Fibroblast of skin of abdomen (primary cell): ENCODE measurements at places on chromosomes 11 and 22.
A peak's percentile ranks its signal among the peaks of the same experiment; 100 is the strongest.

GRCh38 chr11:92848578-92848977 lies 120.9 kb upstream of the MTNR1B start:
- DNase-seq: no peak

- peak; percentile 41 for DNase-seq
Measured at GRCh38 chr11:72534371-72535193, 100.3 kb upstream of the CLPB start.

DNA sequence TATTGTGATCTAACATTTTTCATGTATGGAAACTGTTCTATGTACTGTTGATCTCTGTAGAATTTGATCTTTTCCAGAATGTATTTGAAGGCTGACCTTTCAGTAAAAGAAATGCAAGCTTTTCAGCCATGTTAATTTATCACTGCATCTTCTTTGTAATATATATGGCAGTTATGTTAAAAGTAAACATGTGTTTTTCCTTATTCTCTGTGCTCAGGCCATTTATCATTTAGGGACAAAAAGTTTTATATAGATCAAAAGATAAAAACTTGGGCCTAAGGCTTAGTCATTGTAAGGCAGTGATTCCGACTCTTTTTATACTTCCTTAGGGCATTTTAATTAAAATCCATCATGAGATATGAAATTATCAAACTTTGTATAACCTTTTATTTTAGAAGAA lies 48.7 kb downstream of the KDM2A start:
- no peak for DNase-seq

DNA sequence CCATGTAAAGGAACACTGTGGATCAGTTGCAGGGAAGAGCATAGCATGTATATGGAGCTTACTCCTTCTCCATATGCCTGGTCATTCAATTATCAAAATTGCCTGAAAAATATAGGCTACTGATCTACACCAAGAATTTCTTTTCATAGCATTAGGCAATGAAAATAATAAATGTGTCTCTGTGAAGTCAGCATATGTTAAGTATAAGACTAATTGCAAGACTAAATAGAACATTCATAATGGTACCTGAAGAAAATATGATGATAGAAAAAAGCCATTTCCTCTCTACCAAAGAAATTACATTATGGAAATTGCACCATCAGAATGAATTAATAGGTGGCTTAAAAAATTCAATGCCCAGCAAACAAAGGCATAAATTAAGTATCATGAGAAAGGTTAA lies 584.7 kb downstream of the NELL1 start:
- DNase-seq: no peak

DNA sequence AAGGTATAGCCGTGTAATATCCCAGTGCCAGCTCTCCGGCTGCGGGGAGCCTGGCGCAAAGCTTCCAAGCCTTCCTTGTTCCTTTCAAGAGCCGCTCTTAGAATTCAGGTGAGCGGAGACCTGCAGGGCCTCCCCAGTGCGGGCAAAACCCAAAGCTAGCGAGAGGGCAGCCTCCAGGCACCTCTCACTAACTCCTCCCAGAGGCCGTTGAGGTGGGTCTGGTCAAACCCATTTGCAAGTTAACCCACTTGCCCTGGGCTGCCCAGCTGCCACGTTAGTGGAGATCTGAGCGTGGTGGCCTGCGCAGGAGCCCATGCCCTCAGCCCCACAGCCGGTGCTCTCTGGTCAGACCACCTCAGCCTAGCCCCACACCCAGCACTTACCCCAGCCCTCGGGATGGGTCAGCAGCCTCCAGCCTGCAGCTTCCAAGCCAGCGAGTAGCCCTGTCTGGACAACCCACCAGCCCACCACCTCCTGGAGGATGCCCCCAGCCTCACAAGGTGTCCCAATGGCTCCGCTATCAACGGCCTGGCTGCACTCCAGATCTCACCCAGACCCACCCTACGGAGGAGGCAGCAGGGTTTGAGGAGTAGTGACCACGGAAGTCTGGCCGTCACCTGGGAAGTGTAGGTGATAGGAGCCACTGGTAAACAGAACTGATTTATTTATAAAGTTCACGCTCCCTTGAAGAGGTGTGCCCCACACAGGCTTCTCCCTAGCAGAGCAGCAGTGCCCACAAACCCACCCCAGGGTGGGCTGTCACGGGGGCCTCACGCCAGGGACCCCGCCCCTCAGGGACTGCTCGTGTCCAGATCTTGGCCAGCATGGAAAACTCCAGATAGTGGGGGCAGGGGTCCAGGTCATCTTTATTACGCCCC lies 2.3 kb downstream of the ASCL2 start:
- DNase-seq: no peak

GRCh38 chr11:3107608-3108182 lies 50.5 kb upstream of the CARS1 start:
- DNase-seq: no peak

DNA sequence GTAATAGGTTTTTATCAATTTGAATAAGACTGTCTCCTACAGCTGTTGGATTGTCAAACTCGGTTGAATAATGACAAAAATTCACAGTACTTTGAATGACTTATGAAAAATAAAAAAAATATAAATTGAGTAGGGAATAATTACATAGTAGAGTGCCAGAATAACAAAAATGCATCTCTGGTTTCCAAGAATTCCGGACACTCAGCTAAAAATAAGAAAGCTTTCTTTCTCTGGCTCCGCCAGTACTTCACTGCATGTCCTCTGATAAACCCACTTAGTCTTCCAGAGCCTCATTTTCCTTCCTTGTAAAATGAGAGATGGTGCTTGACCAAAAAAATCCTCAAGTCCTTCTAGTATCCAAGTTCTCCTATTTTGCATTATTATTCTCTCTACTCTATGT lies 374.6 kb upstream of the LUZP2 start:
- no peak for DNase-seq

- DNase-seq: peak; percentile 17
Measured at GRCh38 chr22:49929211-49929979, 11.0 kb downstream of the CRELD2 start.

DNA sequence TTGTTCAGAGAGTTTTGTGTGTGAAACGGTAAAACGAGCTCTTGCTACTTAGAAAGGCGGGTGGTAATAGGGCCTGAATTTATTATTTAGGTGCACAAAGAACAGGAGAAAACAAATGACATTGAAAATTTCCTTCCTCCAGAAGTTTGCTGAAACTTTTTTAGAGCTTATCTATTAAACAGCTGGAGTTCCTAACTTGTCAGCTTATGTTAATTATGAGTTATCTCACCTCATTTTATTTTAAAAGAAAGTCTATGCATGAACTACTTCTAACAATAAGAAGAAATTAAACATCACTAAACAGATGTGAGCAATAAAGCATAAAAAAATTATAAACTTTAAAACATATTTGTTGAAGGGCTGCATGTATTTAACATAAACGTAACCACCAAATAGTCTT lies 373.9 kb upstream of the ANO3 start:
- DNase-seq: no peak

DNA sequence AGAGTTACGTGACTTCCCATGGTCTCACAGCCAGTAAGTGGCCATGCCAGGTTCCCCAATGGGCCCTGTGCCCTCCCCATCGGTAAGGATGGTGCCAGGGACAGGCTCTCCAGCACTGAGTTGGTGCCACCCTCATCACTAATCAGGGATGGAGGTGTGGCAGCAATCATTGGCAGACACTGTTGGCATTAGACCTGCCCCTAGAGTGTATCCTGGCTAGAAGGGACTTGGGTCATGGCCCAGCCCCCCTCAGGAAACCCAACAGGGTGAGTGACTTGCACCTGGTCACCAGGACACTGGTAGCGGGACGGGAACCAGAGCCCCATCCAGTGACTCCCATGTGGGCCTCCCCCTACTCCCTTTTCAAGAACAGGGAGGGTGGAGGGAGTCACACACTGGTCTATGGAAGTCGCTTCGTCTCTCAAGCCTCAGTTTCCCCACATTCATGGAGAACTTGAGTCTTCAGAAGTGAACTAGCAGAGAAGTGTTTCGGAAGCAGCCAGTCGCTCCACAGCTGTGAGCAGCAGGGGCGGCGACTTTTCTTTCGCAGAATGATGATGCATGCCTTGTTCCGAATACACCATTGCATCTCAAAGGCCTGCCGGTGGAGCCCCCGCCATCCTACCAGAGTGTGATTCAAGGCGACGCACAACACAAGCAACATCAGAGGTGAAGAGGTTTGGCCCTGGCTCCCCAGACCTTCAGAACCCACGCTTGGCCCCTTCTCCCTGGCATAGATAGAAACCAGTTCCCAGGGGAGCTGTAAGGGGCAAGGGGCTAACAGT lies 12.9 kb downstream of the MS4A10 start:
- DNase-seq: no peak

DNA sequence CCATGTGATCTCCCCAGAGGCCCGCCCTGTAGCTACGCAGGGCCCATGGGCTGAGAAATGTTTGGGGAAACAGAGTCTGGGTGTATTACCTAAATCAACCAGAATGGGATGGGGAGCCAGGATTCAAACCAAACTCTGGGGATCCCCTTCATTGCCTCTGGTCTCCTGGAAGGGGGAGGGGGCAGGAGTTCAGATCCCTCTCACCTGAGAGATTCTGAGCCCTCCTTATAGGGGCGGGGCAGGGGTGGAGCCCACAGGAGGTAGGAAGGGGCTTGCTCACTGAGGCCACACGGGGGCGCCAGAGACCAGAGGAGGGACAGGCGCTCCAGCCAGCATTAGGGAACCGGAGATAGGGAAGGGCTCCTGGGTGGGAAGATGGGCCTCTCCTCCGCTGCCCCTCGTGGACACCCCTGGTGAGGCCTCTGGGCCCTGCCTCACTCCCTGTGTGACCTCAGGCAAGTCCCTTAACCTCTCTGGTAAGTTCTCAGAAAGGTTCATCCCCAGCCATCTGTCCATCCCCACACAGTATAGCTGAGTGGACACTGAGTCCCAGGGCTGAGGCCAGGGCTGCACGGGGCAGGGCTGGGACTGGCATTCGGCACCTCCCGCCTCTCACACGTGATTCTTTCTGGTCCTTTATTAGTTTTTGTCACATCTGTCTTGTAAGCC lies 2.7 kb upstream of the CDC42BPG start:
- peak; percentile 87 for DNase-seq

DNA sequence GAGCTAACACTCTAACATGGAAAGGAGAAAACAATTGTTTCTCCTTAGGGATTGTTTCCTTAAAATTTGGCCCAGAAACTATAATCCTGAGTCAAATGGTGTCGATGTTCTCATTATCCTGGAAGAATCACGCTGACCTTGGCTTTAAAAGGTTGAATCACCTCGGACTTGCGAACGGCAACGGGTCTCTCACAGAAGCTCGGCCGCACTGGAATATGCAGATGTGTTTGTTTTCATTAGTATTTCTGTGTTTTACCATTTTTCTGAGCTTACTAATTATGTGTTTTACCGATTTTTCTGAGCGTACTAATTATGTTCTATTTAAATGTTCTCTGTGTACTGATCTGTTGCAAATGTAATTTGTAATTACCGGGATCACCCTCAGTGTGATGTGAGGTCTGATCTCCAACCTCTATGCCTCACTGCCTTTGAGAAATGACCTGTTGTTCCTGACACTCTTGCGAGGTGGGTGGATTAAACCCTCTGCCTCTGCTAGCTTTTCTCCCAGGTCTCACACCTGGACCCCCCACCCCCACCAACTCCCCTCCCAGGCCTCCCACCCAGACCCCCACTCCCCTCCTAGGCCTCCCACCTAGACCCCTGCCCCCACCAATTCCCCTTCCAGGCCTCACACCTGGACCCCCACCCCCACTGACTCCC lies 38.3 kb upstream of the BRSK2 start:
- no peak for DNase-seq

- DNase-seq: no peak
Measured at GRCh38 chr22:49209452-49210195, 618.0 kb downstream of the BRD1 start.

DNA sequence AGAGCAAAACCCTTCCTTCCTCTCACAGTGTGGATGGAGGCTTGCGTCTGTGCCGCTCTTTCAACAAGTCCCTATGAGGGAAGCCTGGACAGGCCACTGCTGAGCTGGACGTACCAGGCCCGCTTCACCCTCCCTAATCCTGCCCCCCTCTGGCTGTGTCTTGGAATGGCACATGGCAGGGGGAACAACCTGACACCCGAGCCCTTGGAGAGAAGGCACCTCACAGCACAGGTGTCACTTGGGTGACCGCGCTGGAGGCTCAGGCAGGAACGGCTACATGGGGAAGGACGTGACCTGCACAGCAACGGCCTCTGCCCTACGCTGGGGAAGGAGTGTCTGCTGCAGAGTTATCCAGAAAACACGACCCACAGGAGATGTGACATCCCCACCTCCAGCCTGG lies 11.0 kb downstream of the CARS1 start:
- DNase-seq: no peak

DNA sequence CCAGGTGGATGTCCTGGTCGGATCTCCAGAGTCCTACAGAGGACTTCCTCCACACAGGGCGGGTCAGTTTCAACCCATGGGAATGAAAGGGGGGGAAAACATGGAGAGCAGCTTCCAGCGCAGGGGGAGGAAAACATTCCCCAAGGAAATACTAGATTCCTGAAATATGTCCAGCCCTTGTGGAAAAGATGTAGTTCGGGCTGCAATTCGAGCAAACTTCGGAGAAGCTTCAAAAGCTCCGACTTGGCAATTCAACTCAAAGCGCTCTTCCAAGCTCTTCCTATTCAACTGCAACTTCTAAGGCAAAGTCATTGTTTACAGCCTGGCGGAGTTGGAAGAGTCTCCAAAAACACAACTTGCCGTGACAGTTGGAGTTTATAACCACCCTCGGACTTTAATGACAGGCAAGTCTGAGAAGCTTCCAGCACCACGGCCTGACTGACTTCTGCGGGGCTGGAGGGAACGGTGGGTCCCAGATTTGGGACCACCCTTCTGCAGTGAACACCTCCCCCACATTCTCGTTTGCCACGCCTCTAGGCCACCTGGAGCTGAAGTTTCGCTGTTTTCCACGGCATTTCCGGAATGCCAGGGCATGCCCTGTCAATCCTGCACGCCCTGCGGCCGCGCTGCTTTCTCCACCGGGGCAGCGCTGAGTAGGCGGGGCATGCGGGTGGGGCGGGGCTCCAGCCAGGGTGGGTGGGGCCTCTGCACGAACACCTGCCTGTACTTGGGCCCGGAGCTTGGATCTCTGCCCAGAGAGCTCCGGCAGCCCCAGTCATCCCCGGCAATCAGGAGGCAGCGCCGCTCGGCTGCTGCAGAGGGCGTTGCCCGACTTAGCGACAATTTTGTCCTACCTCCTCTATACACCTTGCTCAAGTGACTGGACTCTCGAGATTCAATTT lies 49.0 kb upstream of the BIRC3 start:
- DNase-seq: peak; percentile 49

DNA sequence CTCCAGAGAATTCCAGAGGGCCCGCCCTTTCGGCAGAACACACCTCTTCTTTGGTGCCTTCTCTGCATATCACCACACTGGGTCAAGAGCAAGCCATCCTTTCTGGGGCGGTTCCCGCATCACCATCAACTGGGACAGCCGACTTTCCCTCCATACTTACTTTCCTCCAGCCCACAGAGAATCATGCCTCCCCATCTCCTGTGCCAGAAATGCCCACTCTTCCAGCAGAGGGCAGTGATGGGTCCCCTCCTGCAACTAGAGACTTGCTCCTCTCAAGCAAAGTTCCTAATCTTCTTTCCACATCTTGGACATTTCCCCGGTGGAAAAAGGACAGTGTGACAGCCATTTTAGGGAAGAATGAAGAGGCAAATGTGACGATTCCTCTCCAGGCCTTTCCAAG lies 157.7 kb downstream of the C11orf91 start:
- peak; percentile 40 for DNase-seq
